ENCODE measurements at places on chromosomes 16 and 17.

DNA sequence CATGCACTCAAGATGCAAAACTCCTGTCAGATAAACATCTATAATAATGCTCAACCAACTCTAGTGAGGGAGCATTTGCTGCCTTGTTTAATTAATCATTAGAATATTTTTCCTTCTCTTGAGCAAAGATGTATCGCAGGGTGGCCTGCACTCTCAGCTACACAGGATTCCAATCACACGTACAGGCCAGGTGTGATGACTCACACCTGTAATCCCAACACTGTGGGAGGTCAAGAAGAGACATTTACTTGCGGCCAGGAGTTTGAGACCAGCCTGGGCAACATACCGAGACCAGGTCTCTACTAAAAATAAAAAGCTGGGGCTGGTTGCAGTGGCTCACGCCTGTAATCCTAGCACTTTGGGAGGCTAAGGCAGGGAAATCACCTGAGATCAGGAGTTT lies 49.1 kb downstream of the ARHGAP17 start:
- DNase-seq: no peak

GRCh38 chr16:21659124-21659523 lies 4.6 kb upstream of the OTOA start:
- no peak for DNase-seq

GRCh38 chr16:3321816-3322215 lies 16.5 kb downstream of the ZNF75A start:
- DNase-seq: no peak

- no peak for DNase-seq
These were observed 84.9 kb upstream of the ASIC2 start for GRCh38 chr17:33377837-33378595.

DNA sequence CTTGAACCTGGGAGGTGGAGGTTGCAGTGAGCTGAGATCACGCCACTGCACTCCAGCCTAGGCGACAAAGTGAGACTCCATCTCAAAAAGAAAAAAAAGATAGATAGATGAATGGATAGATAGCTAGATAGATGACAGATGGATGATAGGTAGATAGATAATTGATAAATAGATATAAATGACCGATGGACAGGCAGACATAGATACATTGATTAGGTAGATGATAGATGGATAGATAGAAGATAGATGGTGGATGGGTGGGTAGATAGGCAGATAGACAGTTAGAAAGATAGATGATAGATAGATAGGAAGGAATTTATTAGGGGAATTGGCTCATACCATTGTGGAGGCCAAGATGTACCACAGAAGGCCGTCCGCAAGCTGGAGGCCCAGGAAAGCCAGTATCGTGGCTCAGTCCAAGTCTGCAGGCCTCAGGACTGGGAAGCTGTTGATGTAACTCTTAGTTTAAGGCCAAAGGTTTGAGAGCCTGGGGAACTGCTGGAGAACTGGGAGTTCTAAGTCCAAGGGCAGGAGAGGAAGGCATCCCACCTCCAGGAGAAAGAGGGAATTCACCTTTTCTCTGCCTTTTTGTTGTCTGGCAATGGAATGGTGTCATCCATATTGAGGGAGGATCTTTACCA lies 156.1 kb downstream of the SEC14L1 start:
- no peak for DNase-seq

DNA sequence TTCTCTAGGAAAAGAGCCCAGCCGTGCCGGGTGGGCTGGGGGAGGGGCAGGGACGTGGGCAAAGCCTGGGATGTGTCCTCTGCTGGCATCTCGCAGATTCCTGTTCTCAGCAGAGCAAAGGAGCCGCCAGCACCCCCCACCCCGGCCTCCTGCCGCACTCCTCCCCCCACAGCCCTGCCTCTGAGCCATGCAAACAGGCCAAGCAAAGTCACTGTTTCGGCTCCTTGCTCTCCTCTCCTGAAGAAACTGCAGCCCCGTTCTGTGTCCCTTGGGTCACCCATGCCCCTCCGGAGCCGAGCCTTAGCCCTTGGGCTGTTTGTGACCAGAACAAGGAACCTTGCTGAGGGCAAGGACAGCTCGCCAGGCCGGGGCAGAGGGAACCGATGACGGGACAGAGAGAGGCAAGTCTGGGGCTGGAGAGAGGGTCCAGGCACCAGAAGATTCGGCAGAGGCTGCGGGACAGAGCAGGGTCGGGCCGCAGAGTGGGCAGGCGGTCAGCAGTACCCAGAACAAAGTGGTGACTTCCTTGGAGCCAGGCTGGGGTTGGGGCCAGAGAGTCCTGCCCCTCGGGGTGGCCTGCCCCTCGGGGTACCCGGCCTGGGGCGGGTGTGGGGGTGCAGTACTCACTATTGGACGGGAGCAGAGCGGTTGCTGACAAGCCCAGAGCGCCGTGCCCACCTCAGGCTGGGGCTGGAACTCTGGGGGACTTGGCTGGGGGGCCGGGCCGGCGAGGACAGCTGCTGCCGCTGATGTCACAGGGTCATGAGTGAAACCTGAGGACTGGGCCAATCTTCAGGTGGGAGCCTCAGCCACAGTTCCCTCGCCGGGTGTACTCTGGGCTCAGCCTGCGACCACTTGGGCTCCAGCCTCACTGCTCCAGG lies 9.2 kb upstream of the PRR29 start:
- DNase-seq: no peak

DNA sequence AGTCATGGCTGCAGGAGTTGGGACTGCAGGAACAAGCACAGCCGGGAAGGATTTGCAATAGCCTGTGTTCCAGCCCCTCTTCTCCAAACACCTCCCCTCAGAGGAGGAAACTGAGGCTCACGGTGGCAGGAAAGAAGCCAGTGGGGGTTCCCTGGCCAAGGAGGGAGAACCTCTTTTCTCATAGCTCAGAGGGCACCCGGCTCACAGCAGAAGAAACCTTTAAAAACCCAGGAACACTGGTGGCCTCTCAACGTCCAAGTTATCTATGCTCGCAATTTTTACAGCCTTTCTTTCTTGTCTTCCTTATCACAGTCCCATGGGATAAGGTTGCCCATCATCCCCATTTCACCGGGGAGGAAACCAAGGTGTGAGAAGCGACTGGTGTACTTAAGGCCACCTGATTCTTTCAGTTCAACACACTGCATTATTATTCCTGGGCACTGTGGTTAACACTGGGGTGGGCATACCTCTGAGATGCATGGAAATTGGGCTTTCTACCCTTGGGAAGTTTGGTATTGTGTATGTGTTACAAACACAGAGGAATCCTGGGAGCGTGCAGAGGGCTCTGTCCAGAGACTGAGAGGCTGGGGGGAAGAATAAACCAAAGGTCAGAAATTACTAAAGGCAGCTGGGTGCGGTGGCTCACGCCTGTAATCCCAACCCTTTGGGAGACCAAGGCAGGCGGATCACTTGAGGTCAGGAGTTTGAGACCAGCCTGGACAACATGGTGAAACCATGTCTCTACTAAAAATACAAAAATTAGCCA lies 791 bp upstream of the ZNF629 start:
- DNase-seq: no peak

- no peak for DNase-seq
These were observed 4.7 kb downstream of the CDIPT start for GRCh38 chr16:29858149-29858849.

DNA sequence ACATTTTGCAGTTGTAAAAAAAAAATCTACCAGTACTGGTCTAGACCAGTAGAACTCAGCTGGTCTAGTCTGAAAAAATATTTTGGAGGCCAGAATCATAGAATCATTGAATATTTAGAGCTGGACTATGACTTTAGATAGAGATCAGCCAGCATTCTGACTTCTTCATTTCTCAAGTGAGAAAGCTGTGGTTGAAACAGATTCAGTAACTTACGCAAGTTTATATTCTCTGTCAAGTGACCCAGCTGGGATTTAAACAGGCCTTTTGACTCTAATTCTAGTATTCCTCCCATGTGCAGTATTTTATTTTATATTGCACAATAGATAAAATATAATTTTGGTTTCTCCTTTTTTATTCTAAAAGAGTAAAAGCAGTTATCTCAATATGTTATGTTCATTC lies 4.9 kb downstream of the TNRC6A start:
- DNase-seq: peak; percentile 33

- DNase-seq: no peak
These were observed 3.7 kb upstream of the KREMEN2 start for GRCh38 chr16:2960183-2961010.

DNA sequence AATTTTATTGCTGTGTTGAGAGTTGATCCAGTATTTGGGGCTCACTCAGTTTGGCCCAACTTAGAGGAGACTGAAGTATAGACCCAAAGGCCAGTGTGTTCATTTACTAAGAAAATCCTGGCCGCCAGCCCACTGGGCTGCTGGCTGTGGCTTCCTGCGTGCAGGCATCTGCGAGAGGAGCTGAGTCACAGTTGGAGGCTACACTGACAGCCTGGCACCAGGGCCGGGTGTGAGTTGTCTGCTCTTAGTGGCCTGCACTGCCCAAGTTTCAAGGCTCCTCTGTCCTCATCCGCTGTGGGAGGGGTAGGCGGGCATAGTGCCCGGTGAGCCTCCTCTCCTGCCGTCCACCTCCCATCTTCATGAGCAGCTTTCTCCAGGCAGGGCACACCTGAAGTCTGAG lies 54.2 kb downstream of the PLD6 start:
- DNase-seq: peak; percentile 92

DNA sequence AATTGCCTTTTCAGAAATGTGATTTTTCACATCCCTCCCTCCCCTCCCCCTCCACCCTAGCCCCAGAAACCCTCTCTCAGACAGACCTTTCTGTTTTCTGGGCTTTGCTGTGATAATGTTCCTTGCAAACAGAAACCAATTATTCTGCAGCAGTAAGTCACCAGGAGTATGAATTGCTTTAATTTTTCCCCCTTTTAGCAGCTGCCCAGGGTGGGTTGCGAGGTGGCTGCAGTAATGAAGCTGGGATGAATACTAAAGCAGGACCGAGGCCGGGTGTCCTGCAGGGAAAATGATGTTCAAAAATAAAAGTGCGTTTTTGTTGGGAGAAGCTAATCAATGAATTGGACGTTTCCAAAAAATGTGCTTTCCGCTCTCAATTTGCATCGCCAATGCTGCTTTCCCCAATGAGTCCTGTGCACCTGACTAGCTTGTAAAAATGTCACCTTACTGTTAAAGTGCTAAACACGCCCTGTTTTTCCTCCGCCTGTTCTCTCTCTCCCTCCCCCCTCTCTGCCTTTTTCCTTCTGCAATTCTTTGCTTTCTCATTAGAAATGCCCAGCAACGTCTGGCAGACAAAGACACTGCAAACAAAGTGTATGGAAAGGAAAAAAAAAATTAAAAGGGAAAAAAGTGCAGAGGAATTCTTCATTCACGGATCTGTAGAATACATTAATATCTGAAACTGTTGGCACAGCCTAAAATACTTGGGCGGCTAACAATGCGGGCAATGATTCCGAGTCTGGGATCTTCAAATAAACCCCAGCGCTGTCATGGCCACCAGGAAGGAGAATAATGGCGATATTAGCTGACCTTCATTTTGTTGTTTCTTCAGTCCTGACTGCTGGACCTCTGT lies 244.1 kb downstream of the STX8 start:
- no peak for DNase-seq

GRCh38 chr17:69486779-69487637 lies 72.5 kb downstream of the MAP2K6 start:
- DNase-seq: no peak

GRCh38 chr16:19354371-19354770 lies 63.3 kb upstream of the TMC5 start:
- DNase-seq: no peak
